ENCODE measurements at places on chromosomes 11 and 22.

GRCh38 chr22:44807915-44808690 is 55.7 kb downstream of the ARHGAP8 start:
- DNase-seq = no peak

DNA sequence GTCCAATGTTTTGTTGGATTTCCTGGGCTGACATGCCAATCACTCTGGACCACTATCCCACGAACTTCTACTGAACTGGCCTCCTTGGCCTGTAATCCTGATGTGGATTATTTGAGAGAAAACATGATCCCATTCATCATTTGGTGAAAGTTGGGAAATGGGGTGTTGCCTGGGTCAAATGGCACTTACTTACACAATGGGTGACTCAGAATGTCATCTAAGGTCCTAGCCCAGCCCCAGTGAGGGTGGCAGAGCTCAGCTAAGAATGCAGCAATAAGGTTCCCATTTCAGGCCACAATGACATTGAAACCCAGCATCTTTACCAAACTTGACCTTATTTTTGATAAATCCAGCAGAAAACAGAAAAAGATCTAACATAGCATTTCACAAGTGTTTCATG is 8.0 kb upstream of the DSCAML1 start:
- no peak for DNase-seq

DNA sequence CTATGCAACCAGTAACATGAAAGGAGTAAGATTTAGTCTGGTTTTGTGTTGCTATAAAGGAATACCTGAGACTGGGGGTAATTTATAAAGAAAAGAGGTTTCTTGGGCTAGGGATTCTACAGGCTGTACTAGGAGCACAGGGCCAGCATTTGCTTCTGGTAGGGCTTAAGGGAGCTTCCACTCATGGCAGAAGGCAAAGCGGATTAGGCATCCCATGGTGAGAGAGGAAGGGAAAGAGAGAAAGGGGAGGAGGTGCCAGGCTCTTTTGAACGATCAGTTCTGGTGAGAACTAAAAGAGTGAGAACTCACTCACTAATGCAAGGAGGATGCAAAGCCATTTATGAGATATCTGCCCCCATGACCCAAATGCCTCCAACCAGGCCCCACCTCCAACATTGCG is 283.2 kb downstream of the OPCML start:
- DNase-seq = no peak

DNA sequence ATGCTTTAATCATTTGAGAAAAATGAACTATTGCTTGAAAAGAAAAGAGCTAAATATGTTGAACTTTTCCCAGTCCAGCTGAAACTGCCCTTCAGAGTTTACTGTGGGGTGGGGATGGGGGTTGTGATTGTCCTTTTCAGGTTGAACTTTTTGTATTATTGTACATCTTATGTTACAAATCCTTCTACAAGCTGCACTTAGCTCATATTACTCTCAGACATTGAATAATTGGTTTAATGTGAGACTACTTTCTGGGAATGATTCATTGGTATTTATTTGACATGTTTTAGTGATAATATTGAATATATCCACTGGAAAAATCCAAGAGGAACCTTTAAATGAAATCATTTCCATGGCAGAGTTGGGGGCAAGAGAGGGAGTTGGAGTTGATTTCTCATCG is 84.9 kb downstream of the ATXN10 start:
- no peak for DNase-seq

- peak; percentile 56 for DNase-seq
Measured at GRCh38 chr22:22848364-22848866, 39.2 kb upstream of the IGLL5 start.

GRCh38 chr11:106242718-106243415 is 165.4 kb downstream of the AASDHPPT start:
- DNase-seq = no peak

GRCh38 chr11:75344186-75344585 is 7.3 kb downstream of the ARRB1 start:
- no peak for DNase-seq

DNA sequence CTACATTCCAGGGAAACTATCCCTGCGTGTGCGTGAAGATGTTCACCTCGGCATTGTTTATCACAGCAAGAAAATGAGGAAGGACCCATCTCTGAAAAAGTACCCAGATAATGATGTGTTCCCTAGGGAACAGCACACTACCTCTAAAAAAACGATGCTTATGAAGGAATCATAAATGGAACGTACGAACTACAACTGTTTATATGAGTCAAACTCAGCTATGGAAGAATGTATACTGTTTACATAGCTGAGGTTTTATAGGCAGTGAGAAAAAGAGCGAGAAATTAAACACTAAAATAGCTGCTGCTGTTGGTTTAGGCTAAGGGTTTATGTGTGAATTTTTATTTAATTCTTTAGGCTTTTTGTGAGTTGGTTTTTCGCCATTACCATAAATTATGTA is 48.9 kb downstream of the APOL1 start:
- DNase-seq = no peak

GRCh38 chr11:87463486-87464102 is 425.9 kb downstream of the TMEM135 start:
- no peak for DNase-seq

DNA sequence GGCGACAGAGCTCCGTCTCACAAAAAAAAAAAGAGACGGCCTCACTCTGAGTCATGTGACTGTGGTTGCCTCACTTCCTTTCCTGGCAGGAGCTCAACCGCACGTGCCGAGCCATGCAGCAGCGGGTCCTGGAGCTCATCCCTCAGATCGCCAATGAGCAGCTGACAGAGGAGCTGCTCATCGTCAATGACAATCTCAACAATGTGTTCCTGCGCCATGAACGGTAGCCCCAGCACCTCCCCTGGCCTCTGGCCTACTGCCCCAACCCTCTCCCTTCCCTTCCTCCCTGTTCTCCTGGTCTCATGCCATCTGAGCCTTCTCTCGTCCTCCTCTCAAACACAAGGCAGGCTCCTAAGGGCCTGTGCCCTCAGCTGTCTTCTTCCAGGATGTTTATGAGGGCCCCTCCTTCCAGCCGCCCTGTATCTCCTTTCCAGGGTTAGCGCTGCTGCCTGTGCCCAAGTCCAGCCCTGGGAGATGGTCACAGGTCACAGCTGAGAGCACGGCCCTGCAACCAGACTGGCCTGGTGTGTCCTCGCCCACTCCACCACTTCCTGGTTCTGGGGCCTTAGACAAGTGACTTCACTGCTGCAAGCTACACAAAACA is 30.7 kb downstream of the TOM1 start:
- DNase-seq = peak; percentile 6

- no peak for DNase-seq
Measured at GRCh38 chr11:95494856-95495255, 263.9 kb upstream of the SESN3 start.

DNA sequence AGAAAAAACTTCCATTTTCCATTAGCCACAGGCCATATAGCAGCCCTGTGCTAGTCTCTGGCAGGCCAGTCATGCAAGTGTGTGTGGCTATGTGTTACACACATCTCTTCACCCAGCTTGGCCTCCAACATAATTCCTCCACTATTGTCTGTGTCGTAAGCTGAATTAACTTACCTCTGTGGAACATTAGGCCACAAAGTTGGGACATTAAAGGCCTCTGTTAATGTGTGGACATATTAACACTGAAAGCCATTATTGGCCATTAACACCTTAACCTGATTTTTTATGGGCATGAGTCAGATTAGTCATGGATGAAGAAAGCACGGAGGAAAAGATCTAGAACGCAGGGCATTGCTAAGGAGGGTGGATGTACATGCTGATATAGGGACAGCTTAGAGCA is 100.1 kb downstream of the DBX1 start:
- DNase-seq = no peak

- peak; percentile 7 for DNase-seq
Measured at GRCh38 chr11:14414470-14415461, 55.8 kb upstream of the RRAS2 start.

- no peak for DNase-seq
Measured at GRCh38 chr22:46145361-46145851, 4.9 kb upstream of the PPARA start.

GRCh38 chr11:116169776-116170175 is 603.0 kb downstream of the BUD13 start:
- DNase-seq = no peak

- no peak for DNase-seq
Measured at GRCh38 chr22:29907753-29908515, 25.0 kb downstream of the MTMR3 start.

- no peak for DNase-seq
Measured at GRCh38 chr11:120564573-120565311, 53.2 kb downstream of the GRIK4 start.

DNA sequence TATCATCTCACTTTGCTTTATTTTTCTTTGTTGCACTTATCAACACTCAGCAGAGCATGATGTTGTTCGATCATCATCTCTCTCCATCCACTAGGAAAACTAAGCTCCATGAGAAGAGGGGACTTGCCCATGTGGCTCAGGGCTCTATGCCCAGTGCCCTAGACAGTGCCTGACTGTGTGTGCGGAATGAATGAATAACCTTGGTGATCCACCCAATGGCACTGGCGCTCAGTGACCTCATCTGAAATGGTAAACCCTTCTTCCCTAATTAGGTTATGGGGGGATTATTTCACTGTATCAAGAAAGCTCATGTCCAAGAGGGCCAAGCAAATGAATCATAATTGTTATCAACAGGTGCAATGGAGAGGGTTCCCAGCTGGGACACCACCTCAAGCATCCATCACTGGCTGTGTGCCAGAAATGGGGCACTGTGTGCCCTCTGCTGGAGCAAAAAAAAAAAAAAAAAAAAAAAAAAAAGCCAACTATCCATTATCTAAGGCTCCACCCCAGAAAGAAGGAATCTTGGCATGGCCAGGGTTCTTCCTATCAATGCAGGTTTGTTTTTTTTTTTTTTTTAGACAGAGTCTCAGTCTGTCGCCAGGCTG is 172.6 kb downstream of the LARGE1 start:
- DNase-seq = no peak
